Stomach (tissue), 19 donors: ENCODE measurements at places on chromosomes 3 and 15.

DNA sequence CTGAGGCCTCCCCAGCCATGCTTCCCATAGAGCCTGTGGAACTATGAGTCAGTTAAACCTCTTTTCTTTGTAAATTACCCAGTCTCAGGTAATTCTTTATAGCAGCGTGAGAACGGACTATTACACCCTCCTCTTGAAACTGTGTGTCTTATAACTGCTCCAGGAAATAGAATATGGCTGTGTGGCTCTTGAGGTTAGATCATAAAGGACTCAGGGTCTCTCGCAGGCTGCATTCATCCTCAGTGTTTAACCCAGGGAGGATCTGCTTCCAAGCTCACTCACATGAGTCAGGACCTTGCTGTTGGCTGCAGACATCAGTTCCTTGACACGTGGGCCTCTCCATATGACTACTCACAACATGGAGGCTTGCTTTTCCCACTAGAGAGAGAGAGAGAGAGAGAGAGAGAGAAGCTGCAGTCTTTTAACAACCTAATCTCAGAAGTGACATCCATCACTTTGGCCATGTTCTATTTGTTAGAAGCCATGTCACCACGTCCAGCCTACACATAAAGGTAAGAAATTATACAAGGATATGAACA is 114.3 kb upstream of the UBE2E1 start:
- DNase-seq = no peak

DNA sequence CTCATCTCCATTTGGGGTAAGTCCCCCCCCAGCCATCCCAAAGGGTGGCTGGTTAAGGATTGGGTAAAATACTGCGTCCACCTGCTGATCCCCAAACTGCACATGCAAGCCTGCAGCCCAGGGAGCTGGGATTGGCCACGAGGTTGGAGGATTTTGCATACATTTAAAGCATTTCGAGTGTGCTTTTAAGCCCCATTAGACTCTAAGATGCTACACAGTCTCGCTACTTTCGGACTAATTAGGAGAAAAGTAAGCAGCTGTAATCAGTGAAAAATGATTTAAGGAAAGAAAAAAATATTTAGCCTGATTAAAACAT is 23.9 kb downstream of the SLC6A6 start:
- DNase-seq = no peak

DNA sequence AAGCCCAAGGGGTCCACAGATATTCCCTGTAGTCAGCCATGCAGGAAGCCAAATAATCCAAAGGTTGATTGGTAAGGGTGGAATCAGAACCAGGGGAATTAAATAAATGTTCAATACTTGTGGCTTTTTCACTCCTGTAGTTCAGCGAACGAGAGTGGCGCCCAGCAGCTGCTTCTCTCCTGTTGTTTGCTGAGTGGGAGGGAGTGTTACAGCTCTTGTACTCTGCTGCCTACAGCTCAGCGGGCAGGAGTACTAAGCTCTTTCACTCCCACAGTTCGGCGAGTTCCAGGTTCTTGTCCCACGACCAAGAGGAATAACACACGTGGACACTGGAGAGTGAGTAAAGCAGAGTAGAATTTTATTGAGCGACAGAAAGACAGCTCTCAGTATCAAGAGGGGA is 105.9 kb downstream of the MOBP start:
- peak; percentile 12 for DNase-seq

- no peak for DNase-seq
These were observed 13.4 kb upstream of the FAM81A start for GRCh38 chr15:59424616-59425015.

DNA sequence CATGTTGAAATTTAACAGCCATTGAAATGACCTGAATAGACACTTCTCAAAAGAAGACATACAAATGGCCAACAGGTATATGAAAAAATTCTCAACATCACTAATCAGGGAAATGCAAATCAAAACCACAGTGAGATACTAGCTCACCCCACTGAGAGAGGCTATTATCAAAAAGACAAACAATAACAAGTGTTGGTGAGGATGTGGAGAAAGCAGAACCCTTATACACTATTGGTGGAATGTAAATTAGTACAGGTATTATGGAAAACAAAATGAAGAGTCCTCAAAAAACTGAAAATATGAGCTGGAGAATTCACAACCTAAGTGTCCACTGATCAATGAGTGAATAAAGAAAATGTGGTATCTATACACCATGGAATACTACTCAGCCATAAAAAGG is 21.5 kb downstream of the THOC7 start:
- no peak for DNase-seq

GRCh38 chr15:85793641-85794597 is 806 bp downstream of the KLHL25 start:
- peak; percentile 61 for DNase-seq

GRCh38 chr3:194306771-194307640 is 44.1 kb downstream of the CPN2 start:
- no peak for DNase-seq

DNA sequence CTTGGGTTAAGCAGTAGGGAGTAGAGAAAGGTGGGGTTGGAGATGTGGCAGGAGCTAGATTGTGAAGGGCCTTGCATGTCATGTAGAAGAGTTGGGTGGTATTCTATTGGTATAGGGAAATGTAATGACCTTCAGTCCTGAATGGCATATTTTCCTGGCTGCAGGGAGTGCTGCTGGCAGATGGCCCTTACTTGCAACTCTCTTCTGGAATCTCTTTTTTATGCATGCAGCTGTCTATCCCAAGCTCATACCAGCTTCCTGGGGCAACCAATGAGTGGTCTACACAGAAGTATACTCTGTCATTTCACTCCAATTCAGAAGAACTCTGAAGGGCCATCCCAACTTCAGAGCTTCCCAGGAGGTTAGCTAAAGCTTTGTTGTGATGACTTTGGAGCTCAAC is 144.7 kb upstream of the ANKRD28 start:
- no peak for DNase-seq

GRCh38 chr15:73270366-73271097 is 98.2 kb downstream of the HCN4 start:
- no peak for DNase-seq

GRCh38 chr3:162165346-162165745 is 668.7 kb downstream of the OTOL1 start:
- no peak for DNase-seq

DNA sequence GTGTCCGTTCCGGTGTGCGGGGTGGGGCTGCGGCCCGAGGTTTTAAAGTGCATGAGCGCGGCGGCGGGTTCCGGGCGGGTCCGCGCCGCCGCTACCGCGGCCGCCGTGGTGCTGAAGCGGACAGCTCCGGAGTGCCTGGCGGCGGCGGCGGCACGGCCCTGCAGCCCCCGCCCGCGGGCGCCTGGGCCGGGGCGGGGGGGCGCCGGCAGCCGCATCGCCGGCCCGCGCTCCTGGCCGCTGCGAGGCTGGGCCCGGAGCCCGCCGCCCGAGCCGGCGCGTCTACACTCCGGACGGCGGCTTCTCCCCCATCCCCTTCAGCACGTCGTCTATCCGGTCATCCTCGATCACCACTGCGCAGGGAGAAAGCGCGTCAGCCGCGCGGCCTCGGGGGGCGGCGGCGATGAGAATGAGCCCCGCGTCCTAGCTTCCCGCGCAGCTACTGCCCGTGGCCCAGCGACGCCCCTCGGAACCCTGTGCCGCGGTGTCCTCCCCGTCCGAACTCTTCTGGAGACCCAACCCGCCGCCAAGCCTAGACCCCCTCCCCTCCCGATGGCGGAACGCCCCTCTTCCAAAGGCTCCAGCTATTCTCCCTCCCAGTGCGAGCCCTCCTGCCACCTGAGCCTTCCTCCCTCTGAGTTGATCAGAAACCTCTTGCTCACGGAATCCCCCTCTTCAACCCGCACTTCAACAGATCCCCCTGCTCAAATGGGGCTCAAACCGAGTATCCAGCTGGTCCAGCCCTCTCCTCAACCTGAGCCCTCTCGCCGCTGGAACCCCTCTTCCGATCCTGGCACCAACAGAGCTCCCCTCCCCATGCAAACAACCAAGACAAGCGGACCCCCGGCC is 1.3 kb downstream of the CAMK2N2 start:
- DNase-seq = peak; percentile 36

DNA sequence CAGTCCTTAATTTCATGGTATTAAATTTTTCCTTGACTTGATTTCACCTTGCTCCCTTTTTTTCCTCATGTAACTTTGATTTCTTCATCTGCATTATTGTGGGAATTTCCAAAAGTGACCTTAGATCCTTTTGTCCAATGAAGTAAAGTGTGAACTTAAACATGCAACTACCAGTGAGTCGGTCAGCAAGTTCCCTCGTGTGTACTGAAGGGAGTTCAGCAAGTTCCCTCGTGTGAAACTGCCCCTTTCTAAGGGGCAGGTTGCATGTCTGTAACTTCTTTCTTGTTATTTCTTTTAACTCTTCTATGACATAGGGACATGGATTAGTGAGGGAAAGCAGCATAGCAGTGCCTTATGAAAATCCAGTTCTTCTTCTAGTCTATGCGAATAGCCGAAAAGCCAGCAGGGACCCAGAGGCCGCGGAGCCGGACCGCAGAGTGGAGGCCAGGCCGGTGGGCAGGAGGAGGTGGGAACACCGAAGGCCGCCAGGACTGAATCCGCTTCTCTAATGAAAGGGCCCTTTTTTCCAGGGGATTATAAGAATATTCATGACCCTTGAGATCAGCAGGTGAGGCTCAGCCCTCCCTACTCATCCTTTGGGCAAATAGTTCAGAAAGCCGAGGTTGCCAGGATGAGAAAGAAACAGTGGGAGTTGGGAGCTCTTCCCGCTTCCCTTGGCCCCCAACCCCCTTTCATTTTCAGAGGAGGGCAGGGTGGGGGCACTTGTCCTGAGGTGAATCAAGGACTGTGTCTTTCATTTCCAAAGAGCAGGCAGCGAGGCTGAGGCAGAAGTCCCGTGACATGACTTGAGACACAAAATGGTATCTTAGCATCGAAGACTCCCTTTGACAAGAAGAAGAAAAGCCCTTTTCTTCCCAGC is 117.5 kb downstream of the OPA1 start:
- DNase-seq = no peak
